Activated T-cell treated with anti-CD3 and anti-CD28 coated beads, Interleukin-2, amount 50 U/mL, for 1 hour (primary cell): ENCODE measurements at places on chromosomes 16 and 17.

DNA sequence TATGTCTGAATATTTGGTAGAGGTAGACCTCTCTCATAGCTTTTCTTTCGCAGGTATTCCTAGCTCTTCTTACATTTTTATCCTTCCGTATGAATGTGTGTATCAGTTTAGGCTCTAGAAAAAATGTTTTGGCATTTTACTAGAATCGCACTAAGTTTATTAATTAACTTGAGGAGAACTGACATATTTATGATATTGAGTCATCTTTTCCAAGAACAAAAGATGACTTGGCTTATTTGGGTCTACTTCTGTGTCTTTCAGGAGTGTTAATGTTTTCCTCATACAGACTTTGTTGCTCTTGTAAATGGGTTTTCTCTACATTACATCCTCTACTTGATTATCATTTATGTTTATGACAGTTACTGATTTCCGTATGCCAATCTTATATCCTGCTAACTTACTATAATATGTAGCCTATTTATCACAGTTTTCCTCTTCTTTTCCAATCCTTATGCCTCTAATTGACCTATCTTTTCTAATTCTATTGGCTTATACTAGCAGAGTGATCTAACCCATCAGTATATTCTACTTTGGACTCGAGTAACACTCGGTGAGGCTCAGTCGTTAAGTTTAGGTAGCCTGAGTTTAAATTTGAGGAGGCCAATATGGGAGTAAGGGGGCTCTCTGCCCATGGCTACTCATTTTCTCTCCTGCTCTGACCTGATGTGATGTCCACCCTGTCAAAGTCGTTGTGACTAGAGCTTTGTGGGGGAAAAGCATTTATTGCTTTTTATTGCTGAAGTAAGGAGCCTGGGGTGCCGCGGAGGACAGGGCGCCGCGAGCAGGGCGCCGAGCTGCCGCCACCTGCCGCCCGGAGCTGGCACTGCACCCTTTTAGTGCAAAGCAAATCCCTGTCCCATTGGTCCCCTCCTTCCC is 20.0 kb downstream of the ST6GALNAC1 start:
- peak; percentile 84 for DNase-seq

GRCh38 chr17:52027620-52028295 is 130.8 kb downstream of the CA10 start:
- DNase-seq = no peak

GRCh38 chr16:15899538-15900100 is 11.2 kb upstream of the CEP20 start:
- DNase-seq = no peak

- no peak for DNase-seq
Measured at GRCh38 chr17:77531002-77531401, 390.2 kb downstream of the SEC14L1 start.

DNA sequence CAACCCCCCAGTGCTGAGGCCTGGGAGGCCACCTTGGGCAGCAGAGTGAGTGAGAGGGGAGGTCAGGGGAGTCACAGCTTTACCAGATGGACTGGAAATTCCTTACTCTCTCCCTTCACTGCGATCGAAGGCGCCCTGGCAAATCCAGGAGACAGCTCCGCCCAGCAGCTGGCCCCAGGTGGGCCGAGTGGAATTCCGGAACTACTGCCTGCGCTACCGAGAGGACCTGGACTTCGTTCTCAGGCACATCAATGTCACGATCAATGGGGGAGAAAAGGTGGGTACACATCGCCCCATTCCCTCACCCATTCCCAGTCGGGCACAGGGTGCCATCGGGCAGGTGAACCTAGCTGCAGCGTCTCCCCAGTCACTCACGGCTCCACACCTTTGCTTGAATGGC is 91.6 kb downstream of the ABCC6 start:
- no peak for DNase-seq

DNA sequence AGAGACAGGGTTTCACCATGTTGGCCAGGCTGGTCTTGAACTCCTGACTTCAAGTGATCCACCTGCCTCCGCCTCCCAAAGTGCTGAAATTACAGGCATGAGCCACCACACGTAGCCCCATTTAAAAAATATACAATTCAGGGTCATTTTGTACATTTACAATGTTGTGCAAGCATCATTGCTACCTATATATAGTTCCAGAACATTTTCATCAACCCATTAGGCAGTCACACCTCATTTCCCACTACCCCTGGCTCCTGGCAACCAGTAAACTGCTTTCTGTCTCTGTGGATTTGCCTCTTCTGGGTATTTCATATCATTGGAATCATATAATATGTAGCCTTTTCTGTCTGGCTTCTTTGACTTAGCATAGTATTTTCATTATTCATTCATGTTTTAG is 6.7 kb downstream of the LRRC36 start:
- no peak for DNase-seq

DNA sequence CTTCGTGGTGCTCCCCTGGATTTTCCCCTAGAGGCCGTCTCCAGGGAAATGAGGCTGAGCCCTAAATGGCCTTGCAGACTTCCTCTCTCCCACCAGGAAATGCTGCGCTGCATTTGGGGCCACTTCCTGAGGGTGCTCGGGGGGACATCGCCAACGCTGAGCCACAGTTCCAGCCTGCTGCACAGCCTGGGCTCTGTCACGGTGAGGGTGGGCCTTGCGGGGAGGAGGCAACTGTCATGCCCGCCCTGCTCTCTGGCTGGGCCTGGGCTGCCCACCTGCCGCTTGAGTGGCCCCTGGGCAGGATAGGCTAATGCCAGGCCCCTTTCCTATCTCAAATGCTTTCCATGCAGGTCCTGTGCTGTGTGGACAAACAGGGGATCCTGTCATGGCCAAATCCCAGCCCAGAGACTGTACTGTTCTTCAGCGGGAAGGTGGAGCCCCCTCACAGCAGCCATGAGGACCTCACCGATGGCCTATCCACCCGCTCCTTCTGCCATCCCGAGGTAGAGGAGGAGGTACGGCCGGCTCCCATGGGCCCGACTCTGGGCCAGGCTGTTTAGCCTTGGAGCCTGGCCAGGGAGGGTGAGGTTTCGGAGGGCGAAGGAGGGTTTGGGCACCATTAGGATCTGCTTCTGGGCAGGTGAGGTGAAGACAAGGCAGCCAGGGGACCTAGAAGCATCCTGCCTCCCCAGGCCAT is 24.2 kb downstream of the CASKIN2 start:
- no peak for DNase-seq

DNA sequence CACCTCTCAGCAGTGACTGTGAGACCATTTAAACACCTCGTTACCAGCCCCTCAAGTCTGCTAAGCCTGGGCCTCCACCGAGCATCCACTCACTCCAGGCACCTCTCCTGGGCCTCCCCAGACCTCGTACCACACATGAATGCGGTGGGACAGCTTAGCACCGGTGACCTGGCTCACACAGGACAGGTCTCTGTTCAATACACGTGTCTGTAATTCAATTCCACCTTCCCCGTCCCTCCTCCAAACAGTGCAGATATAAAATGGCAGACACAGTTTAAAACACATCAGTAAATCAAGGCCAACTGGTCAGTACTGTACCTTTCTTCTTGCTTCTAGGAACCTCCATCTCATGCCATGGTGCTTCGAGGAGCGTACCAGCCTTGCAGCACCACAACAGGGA is 73.9 kb downstream of the ZNF778 start:
- DNase-seq = no peak

- no peak for DNase-seq
Measured at GRCh38 chr16:79610771-79611170, 10.2 kb upstream of the MAF start.

- DNase-seq = no peak
Measured at GRCh38 chr16:61500851-61501250, 535.4 kb downstream of the CDH8 start.

DNA sequence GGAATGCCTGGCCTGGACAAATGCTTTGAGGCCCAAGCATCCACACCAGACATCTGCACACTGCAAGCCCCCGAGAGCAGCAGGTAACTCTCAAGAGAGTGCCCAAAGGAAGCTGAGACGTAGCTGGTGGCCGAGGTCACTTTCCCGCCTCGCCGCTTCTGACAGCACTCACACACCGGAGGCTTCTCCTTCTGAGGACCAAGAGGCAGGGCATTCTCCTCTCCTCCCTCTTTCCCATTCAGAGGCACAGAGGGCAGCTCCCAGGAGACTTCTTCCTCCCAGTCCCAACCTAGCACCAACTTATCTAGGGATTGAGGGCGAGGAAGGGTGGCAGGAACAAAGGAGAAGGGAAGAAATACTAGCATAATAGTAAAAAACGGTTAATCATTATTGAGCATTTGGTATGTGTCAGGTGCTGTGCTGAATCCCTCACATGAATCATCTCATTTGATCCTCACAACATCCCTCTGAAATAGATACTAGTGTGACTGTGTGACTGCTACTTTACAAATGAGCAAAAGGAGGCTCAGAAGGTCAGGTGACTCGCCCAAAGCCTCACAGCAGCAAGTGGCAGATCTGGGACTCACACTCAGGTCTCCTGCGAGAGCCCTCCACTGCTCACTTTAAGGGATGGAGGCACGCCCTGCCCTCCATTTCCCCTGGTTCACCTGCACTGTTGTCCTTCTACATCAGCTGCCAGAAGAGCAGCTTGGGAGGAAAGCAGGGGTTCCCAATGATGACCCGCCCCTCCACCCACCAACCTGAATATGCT is 41.8 kb downstream of the MYO18A start:
- peak; percentile 54 for DNase-seq

GRCh38 chr17:57682701-57683100 is 62.4 kb downstream of the CCDC182 start:
- no peak for DNase-seq

GRCh38 chr16:65034915-65035314 is 86.9 kb downstream of the CDH11 start:
- DNase-seq = no peak

DNA sequence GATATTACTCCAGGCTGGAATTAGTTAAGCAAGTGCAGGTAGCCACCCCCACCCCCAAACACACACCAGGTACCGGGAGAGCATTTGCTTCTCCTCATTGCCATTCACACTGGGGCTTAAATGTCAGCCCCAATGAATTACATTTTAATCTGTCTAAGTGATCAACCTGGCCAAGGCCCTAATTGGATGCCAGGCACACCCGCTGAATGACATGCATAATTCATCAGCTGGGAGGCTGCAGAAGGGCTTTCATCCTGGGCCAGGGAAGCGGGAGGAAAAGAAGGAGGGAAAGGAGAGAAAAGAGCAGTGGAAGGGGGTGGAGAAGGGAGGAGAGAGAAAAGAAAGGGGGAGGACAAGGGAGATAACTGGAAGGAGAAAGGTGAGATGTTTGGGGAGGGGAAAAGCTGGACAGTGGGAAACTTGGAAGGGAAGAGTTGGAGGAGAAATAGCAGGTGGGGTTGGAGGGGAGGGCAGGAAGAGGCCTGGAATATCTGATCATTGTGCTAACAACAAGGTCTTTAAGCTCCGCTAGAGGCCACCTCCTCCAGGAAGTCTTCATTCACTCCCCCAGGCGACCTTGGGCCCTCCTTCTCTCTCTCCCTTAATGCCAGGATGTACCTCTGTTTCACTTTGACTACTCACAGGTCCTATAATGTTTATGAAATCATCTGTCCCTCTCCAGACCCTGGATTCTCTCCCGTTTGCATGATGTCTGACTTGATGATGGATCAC is 40.1 kb upstream of the CES5A start:
- no peak for DNase-seq

- DNase-seq = no peak
Measured at GRCh38 chr17:855569-855968, 73.4 kb downstream of the MRM3 start.

- DNase-seq = no peak
Measured at GRCh38 chr17:75181608-75182318, 996 bp downstream of the SUMO2 start.

DNA sequence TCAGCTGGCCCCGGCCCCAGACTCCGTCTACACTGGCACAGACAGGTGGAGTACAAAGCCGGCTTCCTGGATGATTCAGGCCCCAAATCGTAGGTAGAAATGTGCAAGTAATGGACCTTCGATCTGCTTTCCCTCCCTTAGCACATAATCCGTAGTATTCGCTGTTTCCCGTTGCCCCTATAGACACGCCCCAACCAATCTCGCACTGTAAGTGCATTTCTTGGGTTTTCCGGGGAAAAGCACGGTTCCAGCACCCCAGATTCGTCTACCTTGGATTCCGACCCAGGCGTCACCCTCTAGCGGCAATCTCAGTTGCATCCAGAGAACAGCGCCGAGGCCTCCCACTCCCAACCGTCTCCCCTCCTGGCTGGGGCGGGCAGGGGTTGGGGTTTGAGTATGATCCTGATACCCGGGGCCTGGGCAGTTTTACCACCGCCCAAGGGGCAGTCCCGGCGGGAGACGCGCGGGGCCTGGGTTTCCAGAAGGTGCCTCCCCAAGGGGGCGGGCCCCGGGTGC is 12.1 kb upstream of the FOXF1 start:
- DNase-seq = no peak
